ENCODE measurements at places on chromosomes 3 and 15. TPM values are rescaled to one million over a fixed set of nuclear protein-coding genes. Genes with fewer than 3 reads are reported as not detected.

DNA sequence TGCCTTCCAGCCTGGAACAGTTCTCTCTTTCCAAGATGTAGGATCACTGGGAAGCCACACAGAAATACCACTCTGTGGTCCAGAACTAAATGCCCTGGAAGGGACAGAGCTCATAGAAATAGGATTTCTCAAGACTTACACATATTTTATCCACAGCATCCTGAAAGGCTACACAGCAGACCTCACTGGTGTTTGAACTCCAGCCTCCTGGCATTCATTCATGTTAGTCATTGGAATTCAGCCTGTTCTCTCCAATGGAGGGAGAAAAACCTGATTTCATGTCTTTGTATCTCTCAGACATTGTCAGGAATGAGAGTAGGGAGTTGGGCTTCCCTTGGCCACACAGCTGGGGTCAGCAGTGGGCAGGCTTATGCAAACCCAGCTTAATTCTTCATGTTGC lies 121.1 kb upstream of the PPP2R3A start:
- no peaks in the 10 kb centered on the region for H3K27me3 ChIP-seq
- no peaks in the 10 kb centered on the region for H3K4me1 ChIP-seq
- H3K27ac ChIP-seq = no peak overlapping the region
- no peak overlapping the region for H3K4me3 ChIP-seq

DNA sequence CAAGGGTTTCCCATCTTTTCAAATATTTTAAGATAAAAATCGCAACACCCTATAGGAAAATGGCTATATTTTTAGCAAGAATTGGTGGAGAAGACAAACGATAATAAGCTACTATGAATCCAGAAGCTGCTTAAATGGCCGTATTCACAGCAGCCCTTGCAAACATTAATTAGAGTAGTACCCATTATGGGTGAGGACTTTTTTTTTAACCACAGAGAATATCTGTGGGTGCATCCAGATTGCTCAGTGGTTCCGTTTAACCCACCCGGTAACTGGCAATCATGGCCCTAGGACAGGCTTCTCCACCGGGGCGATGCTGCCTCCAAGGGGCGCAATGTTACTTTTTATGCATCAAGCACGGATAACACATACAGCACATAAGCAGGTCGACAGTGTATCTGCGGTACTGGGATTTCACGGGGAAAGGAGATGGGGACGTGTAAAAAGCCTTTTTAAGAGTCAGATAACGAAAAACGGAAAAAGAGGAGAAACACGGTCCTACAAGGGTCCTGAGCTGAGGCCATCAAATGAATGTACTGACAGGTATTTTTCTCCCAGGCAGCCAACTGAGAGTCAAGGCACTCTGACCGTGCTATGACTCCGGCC lies 968 bp upstream of the TMEM266 start:
- H3K4me3 ChIP-seq = peak overlapping the region; percentile 49
- H3K27me3 ChIP-seq = peaks cover 43% of the 10 kb centered on the region
- peak; percentile 9 for DNase-seq
- peaks cover 2% of the 10 kb centered on the region for H3K4me1 ChIP-seq
- H3K27ac ChIP-seq = no peak overlapping the region

Gene EPHA3
- 3.0 TPM for polyA plus RNA-seq

- no peak overlapping the region for H3K27ac ChIP-seq
- DNase-seq = no peak
- H3K36me3 ChIP-seq = no peaks in the 10 kb centered on the region
- no peaks in the 10 kb centered on the region for H3K4me1 ChIP-seq
- H3K4me3 ChIP-seq = no peak overlapping the region
- H3K27me3 ChIP-seq = no peaks in the 10 kb centered on the region
These were observed 33.9 kb downstream of the RAB27A start for GRCh38 chr15:55255714-55256113.

Gene CMTM7
- polyA plus RNA-seq = 10.9 TPM

DNA sequence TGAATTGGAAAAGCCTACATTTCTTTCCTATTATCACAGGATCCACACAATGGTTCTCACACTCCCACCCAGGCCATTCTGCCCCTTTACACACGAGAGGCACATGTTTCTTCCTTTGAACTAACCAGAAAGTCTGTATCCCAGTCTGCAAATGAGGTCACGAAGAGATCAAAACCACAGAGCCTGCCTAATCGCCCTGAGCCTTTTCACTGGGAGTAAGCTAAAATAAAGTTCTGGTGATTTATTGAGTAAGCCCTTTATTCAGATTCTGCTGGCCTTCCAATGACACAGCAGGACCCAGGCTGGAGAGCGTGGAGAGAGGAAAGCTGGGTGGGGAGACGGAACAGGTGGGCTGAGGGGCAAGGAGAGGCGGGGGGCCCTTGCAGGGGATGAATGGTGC lies 78.7 kb downstream of the ATP1B3 start:
- H3K4me1 ChIP-seq = peaks cover 11% of the 10 kb centered on the region
- no peak overlapping the region for H3K4me3 ChIP-seq
- H3K27me3 ChIP-seq = no peaks in the 10 kb centered on the region
- H3K27ac ChIP-seq = no peak overlapping the region
- no peak for DNase-seq

DNA sequence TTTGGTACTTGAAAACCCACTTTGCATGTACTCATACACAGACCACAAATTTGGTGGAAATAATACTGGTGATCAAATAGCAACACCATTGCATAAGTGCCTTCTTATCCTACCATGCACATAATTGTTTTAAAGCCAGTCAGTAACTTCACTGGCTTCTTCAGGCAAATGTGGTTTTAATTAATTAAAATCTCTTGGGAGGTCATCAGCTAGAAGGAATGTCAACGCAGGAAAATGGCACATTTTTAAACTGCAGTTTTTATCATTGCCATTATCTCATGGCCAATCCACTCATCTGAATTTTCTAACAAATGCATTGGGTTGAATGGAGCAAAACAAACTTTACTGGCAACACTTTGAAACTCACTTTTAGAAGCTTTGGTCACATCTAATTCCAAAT lies 105.7 kb upstream of the ZPLD1 start:
- H3K27me3 ChIP-seq = no peaks in the 10 kb centered on the region
- H3K4me1 ChIP-seq = no peaks in the 10 kb centered on the region
- DNase-seq = no peak
- no peaks in the 10 kb centered on the region for H3K36me3 ChIP-seq
- no peak overlapping the region for H3K27ac ChIP-seq

Gene WNT7A
- polyA plus RNA-seq = 0.01 TPM

GRCh38 chr15:68114840-68115239 lies 60.7 kb downstream of the PIAS1 start:
- H3K4me1 ChIP-seq = no peaks in the 10 kb centered on the region
- DNase-seq = no peak
- H3K4me3 ChIP-seq = no peak overlapping the region
- H3K36me3 ChIP-seq = no peaks in the 10 kb centered on the region
- no peak overlapping the region for H3K27ac ChIP-seq

Gene BCL2A1
- 4.9 TPM for polyA plus RNA-seq

Measured in large intestine (tissue), 12 donors.